ENCODE measurements at places on chromosomes 4 and X.

GRCh38 chr4:119697887-119698393 is 69.3 kb upstream of the PDE5A start:
- DNase-seq = no peak

DNA sequence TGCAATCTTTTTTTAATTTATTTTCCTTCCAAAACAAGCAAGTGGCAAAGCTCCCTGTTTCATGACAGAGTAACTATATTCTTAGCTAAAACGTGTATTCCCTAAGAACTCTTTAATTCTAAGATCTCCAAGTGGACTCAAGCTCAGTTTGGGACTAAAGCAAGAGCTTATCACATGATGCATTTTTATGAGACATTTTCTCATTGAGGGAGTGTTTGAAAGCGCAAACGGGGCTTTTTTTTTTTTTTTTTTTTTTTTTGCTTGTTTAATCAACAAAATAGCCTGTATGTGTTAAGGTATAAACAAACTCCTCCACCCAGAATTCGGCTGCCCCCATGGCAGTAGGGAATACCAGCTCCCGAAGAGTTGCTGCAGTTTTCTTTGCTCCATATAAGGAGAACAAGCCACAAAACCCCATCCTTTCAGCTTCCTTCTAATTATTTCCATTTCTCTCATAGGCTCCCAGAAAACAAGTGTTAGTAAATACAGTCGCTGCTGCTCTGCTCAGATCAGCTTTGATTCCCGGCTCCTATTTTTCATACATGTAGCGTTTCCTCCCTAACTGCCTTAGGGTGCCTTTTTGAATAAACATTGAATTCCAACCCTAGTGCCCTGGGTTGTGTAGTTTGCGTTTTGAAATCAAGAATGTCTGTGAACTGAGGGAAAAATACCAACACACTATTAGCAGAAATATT is 669 bp upstream of the PPARGC1A start:
- DNase-seq = no peak

DNA sequence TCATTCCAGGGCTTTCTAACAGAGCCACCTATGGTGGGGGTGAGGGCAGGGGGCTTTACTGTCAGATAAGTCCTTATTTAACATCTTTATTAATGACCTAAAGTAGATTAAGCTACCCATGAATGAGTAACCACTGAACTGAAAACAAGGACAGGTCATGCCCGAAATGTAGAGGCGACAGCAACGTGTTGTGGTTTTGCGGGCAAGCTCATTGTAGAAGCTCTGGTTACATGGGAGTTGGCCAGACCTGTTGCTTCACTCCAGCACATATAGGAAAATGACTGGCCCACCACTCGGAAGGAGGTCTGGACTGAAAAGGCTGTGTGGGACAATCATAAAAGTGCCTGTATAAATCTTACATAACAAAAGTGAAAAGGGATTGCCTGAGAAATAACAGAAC is 109.6 kb upstream of the NDP start:
- DNase-seq = no peak

DNA sequence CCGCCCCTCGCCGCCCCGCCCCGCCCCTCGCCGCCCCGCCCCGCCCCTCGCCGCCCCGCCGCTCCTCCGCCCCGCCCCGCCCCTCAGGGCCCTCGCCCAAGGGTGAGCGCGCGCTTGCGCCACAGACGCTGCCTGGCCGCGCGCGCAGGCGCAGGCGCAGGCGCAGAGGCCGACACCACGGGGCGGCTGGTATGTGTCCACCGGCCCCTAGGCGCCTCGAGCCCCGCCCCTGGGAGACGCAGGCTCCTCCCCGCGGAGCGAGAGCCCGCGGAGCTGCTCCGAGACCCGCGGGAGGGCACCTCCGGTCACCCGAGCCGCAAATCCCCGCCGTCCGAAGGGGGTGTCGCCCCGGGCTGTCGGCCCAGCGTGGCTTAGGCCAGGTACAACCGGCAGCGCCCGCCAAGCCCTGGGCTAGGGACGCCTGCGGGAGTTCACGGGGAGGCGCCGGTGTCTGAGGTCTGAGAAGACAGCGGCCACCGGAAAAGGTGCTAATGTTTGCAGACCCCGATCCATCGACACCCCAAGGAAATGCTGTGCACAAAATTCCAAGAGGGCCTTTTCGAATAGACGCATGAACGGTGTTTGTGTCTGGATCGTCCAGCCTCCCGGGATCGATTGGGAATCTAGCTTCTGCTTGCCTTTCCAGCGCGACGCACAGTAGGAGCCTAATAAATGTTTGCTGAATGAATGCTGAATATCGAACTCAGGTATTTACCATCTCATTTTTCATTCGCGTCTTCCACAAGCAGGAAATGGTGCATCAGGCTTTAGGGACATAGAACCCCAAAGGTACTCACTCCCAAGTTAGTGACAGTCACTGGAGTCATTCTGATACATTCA is 473 bp upstream of the CCNQ start:
- DNase-seq = no peak

GRCh38 chrX:24282381-24283126 is 31.3 kb downstream of the SUPT20HL2 start:
- DNase-seq = no peak

DNA sequence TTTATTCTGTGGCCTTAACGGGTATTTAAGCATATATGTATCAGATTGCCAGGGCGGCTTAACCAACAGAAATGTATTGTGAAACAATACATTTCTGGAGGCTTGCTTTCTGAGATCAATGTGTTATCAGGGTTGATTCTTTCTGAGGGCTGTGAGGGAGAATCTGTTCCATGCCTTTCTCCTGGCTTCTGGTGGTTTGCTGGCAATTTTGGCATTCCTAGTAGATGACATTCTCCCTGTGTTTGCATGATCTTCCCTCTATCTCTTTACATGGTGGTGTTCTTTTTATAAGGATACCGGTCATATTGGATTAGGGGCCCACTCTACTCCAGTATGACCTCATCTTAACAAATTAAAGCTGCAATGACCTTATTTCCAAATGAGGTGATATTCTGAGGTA is 16.9 kb upstream of the CEP135 start:
- DNase-seq = no peak

GRCh38 chr4:86978709-86979108 is 43.9 kb downstream of the AFF1 start:
- no peak for DNase-seq

DNA sequence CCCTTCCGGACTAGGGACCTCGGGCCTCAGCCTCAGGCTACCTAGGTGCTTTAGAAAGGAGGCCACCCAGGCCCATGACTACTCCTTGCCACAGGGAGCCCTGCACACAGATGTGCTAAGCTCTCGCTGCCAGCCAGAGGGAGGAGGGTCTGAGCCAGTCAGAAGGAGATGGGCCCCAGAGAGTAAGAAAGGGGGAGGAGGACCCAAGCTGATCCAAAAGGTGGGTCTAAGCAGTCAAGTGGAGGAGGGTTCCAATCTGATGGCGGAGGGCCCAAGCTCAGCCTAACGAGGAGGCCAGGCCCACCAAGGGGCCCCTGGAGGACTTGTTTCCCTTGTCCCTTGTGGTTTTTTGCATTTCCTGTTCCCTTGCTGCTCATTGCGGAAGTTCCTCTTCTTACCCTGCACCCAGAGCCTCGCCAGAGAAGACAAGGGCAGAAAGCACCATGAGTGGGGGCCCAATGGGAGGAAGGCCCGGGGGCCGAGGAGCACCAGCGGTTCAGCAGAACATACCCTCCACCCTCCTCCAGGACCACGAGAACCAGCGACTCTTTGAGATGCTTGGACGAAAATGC is at the start of gene WAS:
TSS of gene WAS (plus strand) at position 389 of the 572 bp plus-strand sequence. CDS start at position 444, 55 bp downstream.
- no peak for DNase-seq

GRCh38 chr4:31125496-31125895 is 405.3 kb downstream of the PCDH7 start:
- DNase-seq = no peak
